ENCODE measurements at places on chromosomes 11 and 22. TPM values are rescaled to one million over a fixed set of nuclear protein-coding genes. Genes with fewer than 3 reads are reported as not detected.

GRCh38 chr22:23386822-23387580, 193.1 kb downstream of the IGLL1 start:
- no peak for ATAC-seq

DNA sequence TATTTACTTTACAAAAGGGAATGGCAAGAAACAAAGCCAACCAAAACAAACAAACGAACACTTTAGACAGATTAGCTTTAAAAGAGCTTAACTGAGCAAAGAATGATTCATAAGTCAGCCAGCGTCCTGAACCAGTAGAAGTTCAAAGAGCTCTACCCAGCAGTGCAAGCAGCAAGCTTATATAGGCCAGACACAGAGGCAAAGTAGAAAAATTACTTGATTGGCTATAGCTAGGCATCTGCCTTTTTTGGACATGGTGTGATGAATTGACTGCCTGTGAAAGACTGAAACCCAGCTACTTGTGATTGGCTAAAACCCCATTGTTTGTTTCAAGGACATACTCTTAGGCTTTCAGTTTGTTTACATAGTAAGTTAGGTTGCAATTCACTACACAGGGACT, 2120.0 kb upstream of the RAG2 start:
- ATAC-seq, result no peak

- ATAC-seq, result no peak
Observed at GRCh38 chr11:80900265-80900664, 1459.4 kb upstream of the TENM4 start.

DNA sequence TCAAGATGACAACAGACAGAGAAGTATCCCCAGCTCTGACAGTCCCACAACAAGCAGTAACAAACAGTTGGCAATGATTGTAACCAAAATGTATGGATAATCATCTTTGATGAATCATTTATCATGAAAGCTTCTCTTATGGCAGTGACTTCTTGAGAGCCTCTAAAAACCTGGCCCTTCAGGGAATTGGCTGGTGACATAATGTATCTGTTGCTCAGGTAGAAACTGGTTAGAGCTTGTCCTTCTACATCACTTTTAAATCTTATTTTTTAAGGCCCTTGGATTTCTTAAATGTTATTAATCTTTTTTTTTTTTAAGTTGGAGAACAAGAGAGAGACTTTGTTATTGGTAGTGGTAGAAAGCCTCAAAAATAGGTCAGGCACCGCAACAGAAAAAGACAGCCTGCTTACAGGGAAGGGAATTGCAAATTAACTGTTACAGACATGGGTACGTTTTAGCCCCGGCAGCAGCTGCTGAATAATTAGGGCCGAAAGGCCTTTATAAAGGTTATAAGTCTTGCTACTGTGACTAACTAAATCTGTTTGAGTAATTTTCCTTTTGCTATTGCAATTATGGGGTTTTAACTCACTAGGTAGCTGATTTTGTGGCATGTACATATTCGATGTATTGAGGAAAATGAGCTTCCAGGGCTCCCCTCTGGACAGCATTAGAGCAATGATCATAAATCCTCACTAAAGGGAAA, 207.7 kb upstream of the LRRC4C start:
- no peak for ATAC-seq

DNA sequence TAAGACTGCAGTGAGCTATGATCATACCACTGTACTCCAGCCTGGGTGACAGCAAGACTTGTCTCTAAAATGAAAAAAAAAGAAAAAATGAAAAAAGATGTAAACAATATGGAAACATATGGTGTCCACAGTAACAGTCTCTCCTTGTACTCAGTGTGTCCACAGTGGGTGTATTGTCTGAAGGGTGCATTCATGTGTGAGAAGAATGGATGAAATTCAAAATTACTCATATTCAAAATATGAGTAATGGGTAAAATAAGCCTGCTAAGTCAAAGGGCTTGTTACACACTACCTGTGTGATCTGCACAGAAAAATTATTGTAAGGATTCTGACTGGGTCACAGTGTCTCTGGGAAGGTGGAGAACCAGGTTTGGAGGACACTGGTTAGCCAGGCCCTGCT, 26.9 kb downstream of the PPFIA1 start:
- no peak for ATAC-seq

DNA sequence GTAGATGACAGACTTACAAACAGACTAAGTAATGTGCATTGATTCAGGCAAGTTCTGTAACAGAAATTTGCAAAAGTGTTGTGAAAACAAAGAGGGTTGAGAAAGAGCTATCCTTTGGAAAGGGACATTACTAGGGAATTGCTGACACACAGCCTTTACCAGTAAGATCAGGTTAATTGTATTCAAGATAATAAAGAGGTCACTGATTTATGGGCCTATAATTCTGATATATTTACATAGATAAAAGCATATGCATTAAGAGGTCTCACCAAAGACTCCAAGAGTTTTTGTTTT, 138.7 kb downstream of the MAML2 start:
- ATAC-seq, result no peak

DNA sequence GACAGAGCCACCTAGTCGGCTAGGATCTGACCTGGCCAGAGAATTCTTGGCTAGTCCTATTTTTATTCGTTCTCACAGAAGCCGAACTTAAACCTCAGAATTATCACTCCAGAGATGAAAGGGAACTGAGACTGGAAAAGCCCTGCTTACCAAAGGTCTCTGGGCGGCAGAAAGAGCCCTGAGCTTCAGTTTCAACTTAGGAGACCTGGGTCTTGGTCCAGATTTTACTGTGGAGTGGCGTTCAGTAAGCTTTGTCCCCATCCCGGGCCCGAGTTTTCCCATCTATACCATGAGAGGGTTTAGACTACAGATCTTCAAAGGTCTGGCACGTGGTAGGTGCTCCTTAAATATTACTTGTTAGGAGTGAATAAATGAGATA, 516 bp downstream of the NEU3 start:
- no peak for ATAC-seq

GRCh38 chr11:131824771-131825170, 454.4 kb downstream of the NTM start:
- ATAC-seq, result no peak

- ATAC-seq, result peak; percentile 48
Observed at GRCh38 chr11:63240098-63240497, 3.3 kb downstream of the SLC22A25 start.

DNA sequence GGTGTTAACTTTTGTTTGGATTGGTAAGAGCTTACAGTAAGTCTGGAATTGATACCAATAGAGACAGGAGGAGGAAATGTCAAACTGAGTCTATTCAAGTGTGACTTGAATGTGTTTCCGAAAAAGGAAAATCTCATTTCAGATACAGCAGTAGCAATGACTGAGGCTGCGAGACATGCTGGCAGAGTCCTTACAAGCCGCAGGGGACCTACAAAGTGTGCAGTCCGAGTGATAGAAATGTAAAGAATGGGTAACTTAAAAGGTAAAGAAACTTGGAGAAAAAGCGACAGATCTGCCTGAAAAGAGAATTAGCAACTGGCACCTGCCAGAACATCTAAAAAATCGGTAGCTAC, 444 bp downstream of the CWF19L2 start:
- ATAC-seq, result peak; percentile 43

DNA sequence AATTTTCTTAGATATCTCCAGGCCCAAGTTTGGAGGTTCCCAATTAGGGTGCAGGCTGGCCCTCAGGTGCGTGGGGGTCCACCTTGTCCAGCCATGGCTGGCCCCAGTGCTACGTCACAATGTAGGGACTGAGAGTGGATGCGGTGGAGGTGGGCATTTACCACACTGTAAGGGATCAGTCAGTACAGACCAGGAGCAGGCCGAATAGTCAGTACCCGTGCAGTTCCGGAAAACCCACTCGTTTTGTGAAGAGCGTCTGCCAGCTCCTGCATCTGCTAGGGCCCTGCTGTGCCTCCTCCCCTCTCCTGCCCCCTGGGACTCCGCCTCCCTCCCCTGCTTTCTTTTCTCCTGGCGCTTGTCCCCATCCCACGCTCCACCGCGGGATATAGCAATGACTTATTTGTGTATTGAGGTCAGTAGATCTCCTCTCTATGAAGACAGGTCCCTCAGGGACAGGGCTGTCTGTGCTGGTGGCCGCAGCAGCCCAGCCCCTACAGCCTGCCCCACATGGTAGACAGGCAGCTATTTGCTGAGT, 50.4 kb upstream of the SEPTIN5 start:
- no peak for ATAC-seq

DNA sequence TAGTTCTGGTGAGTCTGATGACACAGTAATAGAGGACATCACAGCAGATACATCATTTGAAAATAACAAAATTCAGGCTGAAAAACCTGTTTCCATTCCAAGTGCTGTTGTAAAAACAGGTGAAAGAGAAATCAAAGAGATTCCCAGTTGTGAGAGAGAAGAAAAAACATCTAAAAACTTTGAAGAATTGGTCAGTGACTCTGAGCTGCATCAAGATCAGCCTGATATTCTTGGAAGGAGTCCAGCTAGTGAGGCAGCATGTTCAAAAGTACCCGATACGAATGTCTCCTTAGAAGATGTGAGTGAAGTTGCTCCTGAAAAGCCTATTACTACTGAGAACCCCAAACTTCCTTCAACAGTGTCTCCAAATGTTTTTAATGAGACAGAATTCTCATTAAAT, 38.7 kb downstream of the RTN3 start:
- ATAC-seq, result no peak

GRCh38 chr22:38068641-38069371, 11.6 kb downstream of the PICK1 start:
- ATAC-seq, result no peak

DNA sequence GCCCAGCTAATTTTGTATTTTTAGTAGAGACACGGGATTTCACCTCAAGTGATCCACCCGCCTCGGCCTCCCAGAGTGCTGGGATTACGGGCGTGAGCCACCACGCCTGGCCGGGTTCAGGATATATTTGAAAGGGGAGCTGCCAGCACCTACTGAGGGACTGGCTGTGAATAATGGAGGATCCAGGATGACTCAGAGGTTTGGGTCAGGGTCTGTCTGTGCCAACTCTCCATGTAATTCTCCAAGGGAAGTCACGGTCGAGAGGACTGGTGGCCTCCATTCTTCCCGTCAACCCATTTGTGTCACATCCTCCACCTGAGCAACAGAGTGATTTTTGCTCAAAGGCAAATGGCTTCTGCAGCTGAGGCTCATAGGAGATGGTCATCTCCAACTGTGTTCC, 3.6 kb upstream of the ARRB1 start:
- no peak for ATAC-seq

GRCh38 chr11:68036717-68037239, 2.0 kb upstream of the TCIRG1 start:
- ATAC-seq, result no peak

DNA sequence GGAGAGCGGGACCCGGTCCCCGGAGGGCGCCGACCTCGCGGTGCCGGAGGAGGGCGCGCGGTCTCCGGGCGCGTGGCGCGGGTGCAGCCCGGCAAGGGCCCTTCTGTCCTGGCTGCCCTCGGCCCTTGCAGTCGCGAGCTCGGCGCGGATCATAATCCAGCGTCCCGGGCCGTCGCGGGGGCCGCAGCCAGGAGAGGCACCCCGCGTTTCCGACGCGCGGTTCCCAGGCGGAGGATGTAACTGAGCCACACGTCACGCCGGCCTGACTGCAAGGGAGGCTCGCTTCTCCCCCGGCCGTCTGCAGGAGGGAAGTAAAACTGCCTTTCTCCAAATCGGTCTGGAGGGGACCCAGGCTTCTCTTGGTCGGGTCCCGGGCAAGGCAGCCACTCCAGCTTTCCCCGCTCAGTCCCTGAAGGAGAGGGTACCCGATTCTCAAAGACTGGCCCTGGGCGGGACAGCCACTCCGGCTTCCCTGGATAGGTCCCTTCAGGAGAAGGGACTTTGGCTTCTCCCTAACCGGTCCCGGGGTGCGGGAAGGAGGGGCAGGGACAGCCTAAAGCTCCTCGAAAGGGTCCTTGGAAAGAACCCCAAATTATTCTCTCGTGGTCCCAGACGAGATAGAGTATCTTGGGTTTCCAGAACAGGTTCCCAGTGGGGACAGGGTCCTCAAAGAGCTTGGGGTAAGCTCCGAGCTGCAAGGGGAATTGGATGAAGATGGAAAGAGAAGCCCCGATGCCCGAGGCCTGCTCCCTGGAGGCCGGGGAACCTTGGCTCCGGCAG, 836 bp downstream of the SPON1 start:
- peak; percentile 23 for ATAC-seq

DNA sequence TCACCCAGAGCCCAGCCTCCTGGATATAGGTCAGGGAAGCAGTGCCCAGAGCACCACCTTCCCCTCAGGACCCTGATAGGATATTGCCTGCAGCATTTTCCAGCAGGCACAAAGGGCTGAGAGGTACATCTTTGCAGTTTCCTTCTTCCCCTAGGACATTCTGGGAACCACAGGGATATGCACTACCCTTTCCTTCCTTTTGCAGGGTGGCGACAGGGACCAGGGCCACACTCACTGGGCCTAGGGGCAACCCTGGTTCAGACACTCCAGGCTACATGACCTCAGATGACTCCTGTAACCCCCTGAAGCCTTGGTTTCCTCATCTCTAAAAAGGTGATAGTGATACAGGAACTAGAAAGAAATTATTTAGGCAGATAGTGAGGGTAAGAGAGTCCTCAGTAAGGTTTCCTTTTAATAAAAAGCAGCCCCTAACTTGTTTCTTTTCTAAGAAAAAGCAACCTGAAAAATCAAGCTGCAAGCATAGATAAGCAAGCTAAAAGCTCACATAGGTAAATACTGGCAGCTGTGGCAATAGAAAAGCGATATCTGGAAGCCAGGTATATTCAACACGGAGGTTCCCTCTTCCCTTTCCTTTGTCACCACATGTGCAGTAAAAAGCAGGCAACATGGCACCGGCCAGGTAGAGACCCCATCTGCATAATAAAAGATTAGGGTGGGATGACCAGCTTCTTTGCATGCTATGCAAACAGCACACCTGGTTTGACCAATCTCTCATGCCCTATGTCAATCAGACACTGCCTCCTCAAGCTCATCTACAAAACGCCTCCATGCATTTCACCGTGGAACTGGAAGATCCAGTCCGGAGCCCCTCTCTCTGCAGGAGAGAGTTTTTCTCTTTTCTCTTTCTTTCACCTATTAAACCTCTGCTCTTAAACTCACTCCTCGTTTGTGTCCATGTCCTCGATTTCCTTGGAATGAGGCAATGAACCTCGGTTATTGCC, 13.2 kb upstream of the MRGPRX2 start:
- ATAC-seq, result no peak

GRCh38 chr22:23520863-23521440, 59.1 kb downstream of the IGLL1 start:
- ATAC-seq, result no peak

DNA sequence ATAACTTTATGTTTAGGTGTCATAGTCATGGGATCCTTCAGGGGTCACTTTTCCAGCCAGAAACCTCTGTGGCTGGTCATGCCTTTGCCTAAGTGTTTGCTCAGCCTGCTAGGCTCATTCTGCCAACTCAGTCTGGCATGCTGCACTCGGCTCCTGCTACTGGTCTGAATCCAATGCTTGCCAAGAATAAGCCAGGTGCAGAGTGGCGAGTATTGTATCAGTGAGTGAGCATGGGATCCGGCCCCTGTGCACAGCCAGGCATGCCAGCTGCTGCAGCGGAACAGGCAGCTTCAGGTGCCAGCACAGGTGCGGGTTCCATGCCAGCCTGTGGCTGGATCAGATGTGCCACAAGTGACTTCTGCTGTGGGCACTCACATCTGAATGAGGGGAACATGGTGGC, 1269.3 kb upstream of the CNTN5 start:
- no peak for ATAC-seq

TRIM29 gene
- 1,294 TPM for total RNA-seq

APOL4 gene
- 3.5 TPM for total RNA-seq

LIF gene
- 0.24 TPM for total RNA-seq

CALCA gene
- not detected for total RNA-seq

FAM118B gene
- total RNA-seq, result 6.6 TPM

FIBIN gene
- total RNA-seq, result 1.2 TPM
